Endodermal cell (in vitro differentiated cells): ENCODE measurements at places on chromosomes 3 and 15.

- DNase-seq = no peak
- peak overlapping the region; percentile 12 for H3K27ac ChIP-seq
- H3K27me3 ChIP-seq = peaks cover 16% of the 10 kb centered on the region
- H3K4me1 ChIP-seq = no peaks in the 10 kb centered on the region
- no peak overlapping the region for H3K4me3 ChIP-seq
These were observed 77.9 kb upstream of the CHL1 start for GRCh38 chr3:118666-119065.

DNA sequence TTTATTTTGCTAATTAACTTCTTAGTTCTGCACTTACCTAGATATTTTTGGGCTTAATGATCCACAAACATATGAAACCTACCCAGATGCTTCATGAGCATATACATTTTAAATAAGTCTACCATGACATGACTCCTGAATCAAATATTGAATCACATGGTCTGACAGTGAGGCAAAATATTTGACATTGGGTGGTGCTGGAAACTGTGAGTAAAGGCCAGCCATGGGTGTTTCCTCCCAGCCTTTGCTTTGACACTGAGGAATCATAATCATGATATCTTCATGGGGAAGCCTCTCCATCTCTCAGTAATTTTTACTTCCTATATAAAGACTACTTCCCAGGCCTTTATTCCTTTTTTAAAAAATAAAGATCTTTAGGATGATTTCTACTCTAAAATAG is 22.8 kb upstream of the SSR3 start:
- H3K27ac ChIP-seq = no peak overlapping the region
- no peaks in the 10 kb centered on the region for H3K4me1 ChIP-seq
- no peak for DNase-seq
- H3K4me3 ChIP-seq = no peak overlapping the region

DNA sequence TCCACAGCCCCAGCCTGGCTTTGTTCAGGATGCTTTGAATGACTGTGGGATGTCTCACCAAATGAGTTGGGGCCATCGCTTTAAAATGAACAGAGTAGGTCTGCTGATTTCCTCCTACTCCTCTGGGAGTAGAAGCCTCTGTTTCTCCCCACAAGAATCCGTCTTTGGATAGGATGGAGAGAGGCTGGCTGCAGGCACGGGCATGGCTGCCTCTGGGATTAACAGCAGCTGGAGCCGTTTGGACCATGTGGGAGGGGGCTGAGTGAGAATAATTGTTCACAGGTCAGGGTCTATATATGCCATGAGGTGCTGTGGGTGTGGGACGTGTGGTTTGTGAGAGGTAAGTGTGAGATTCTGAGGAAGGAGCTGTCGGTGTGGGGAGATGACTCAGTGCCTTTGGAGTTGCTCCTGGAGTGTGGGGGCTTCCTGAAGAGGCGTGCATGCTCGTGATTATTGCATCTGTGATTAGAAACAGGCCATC is 48.0 kb upstream of the APEH start:
- no peaks in the 10 kb centered on the region for H3K36me3 ChIP-seq
- no peak for DNase-seq
- no peaks in the 10 kb centered on the region for H3K4me1 ChIP-seq
- no peak overlapping the region for H3K4me3 ChIP-seq
- no peaks in the 10 kb centered on the region for H3K27me3 ChIP-seq

- H3K27me3 ChIP-seq = no peaks in the 10 kb centered on the region
- no peak overlapping the region for H3K27ac ChIP-seq
- no peak overlapping the region for H3K4me3 ChIP-seq
- no peaks in the 10 kb centered on the region for H3K36me3 ChIP-seq
These were observed 563.5 kb downstream of the OCA2 start for GRCh38 chr15:27535445-27536129.

- no peak overlapping the region for H3K4me3 ChIP-seq
- peaks cover 4% of the 10 kb centered on the region for H3K4me1 ChIP-seq
- no peaks in the 10 kb centered on the region for H3K27me3 ChIP-seq
- H3K27ac ChIP-seq = no peak overlapping the region
These were observed 72.3 kb downstream of the BLM start for GRCh38 chr15:90789462-90789861.

GRCh38 chr15:92934716-92935115 is 34.6 kb downstream of the CHD2 start:
- peaks cover 12% of the 10 kb centered on the region for H3K4me1 ChIP-seq
- H3K4me3 ChIP-seq = no peak overlapping the region
- DNase-seq = no peak
- H3K36me3 ChIP-seq = peaks cover 95% of the 10 kb centered on the region
- no peaks in the 10 kb centered on the region for H3K27me3 ChIP-seq

GRCh38 chr3:149005416-149005815 is 14.1 kb downstream of the GYG1 start:
- H3K27me3 ChIP-seq = no peaks in the 10 kb centered on the region
- H3K4me3 ChIP-seq = no peak overlapping the region
- H3K27ac ChIP-seq = no peak overlapping the region

- no peak for DNase-seq
- H3K36me3 ChIP-seq = no peaks in the 10 kb centered on the region
- no peak overlapping the region for H3K27ac ChIP-seq
- no peak overlapping the region for H3K4me3 ChIP-seq
- H3K4me1 ChIP-seq = no peaks in the 10 kb centered on the region
These were observed 106.5 kb upstream of the CRBN start for GRCh38 chr3:3286014-3286413.

- H3K36me3 ChIP-seq = no peaks in the 10 kb centered on the region
- peaks cover 3% of the 10 kb centered on the region for H3K4me1 ChIP-seq
- no peaks in the 10 kb centered on the region for H3K27me3 ChIP-seq
- no peak overlapping the region for H3K27ac ChIP-seq
- H3K4me3 ChIP-seq = no peak overlapping the region
- DNase-seq = peak; percentile 19
These were observed 153.5 kb downstream of the DNAJB8 start for GRCh38 chr3:128313071-128313725.

DNA sequence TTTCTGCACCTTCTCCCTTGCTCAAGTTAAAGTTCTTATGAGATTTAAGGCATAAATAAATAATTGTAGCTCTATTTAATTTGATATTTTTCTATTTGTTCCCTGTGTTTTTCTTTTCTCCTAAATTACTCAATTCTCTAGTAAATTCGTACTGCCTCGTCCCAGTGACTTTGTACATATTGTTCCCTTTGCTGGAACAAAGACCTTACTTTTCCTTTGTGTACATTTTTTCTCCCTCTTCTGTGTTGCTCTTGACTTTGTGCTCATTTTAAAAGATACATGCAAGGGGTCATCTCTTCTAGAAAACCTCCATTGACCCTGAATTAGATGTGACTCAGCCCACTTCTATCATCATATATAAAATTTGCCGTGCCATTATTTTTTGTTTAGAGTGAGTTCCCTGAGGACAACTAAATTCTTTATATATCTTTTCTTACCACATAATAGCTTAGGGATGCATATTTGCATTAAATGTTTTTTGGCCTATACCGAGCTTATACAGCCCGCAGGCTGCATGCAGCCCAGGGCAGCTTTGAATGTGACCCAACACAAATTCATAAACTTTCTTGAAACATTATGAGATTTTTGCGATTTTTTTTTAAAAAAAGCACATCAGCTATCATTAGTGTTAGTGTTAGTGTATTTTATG is 29.6 kb downstream of the PPP4R2 start:
- peaks cover 3% of the 10 kb centered on the region for H3K4me1 ChIP-seq
- peaks cover 13% of the 10 kb centered on the region for H3K36me3 ChIP-seq
- H3K4me3 ChIP-seq = no peak overlapping the region
- no peaks in the 10 kb centered on the region for H3K27me3 ChIP-seq
- no peak overlapping the region for H3K27ac ChIP-seq

DNA sequence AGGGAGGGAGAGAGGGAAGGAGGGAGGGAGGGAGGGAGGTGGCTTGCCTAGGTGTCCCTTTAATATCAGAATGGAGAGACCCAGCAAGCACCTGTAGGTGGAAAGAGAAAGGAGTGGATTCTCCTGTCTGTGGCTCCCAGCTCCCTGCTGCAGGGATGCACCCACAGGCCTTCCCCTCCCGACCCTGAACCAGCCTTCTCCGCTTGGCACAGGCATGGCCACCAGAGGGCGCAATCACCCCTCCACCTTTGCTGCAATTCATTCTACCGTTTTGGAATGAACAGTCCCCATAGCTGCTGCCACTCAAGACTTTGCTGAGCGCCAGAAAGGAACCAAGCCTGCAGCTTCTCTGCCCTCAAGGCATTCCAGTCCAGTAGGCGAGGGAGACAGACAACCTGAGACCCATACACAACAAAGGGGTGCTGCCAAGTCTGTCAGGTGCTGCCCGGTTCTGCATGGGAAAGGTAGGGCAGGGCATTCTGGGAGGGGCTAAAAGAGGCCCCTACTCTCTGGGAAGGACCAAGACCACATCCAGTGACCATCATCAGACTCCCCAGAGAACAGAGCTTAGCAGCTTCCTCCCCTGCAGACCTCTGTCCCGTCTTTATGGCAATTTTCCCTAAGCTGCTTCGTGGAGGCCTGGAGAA is 4.9 kb downstream of the TLR9 start:
- peaks cover 8% of the 10 kb centered on the region for H3K4me1 ChIP-seq
- no peaks in the 10 kb centered on the region for H3K27me3 ChIP-seq
- no peak overlapping the region for H3K4me3 ChIP-seq
- peaks cover 1% of the 10 kb centered on the region for H3K36me3 ChIP-seq
- peak; percentile 97 for DNase-seq
- H3K27ac ChIP-seq = no peak overlapping the region

- H3K36me3 ChIP-seq = no peaks in the 10 kb centered on the region
- no peak overlapping the region for H3K27ac ChIP-seq
- peak; percentile 93 for DNase-seq
- no peaks in the 10 kb centered on the region for H3K27me3 ChIP-seq
These were observed 1074.1 kb downstream of the SI start for GRCh38 chr3:164004205-164004604.

- DNase-seq = no peak
- H3K27me3 ChIP-seq = no peaks in the 10 kb centered on the region
- no peak overlapping the region for H3K4me3 ChIP-seq
- H3K4me1 ChIP-seq = no peaks in the 10 kb centered on the region
- H3K27ac ChIP-seq = no peak overlapping the region
- no peaks in the 10 kb centered on the region for H3K36me3 ChIP-seq
These were observed 298.1 kb upstream of the THBS1 start for GRCh38 chr15:39282663-39283208.

DNA sequence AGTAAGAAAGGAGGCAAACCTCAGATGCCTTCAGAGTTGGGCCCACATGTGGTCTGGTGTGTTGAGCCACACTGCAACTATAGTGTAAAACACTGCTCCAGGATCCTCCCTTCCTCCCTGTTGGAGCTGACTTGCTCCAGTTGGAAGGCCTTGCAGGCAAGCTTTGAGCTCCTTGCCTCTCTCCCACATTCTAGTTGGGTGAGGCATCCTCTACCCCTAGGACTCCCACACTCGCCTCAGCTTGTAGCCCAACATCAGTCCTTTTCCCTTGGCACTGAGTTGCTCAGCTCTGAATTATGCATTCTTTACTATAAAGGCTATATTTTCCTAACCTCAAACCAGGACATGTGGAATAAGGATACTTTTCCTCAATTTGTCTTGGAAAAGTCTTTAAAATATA is 143.9 kb downstream of the NECTIN3 start:
- H3K27ac ChIP-seq = no peak overlapping the region
- H3K4me1 ChIP-seq = peaks cover 5% of the 10 kb centered on the region
- no peak overlapping the region for H3K4me3 ChIP-seq
- no peaks in the 10 kb centered on the region for H3K36me3 ChIP-seq
- DNase-seq = no peak

GRCh38 chr15:89002830-89003229 is 85.4 kb upstream of the ABHD2 start:
- H3K4me1 ChIP-seq = peaks cover 9% of the 10 kb centered on the region
- H3K4me3 ChIP-seq = no peak overlapping the region
- no peak overlapping the region for H3K27ac ChIP-seq
- DNase-seq = no peak

DNA sequence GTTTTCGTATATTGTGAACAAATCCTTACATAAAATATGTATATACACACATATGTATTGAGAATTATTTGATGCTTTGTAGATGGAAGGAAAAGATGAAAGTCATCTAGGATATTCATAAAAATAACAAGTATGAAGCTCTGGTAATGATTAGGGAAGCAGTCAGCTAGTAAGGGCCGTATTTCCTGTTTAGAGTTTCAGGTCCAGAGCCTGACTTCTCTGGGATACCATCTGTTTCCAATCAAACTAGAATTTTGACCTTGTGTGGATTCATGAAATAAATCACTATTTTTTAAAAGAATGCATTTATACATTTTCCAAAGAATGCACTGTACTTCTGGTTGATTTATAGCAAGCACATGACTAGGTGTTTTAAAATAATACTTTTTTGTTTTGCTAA is 156.1 kb upstream of the CGNL1 start:
- H3K27me3 ChIP-seq = no peaks in the 10 kb centered on the region
- H3K27ac ChIP-seq = peak overlapping the region; percentile 22
- no peak for DNase-seq
- peaks cover 6% of the 10 kb centered on the region for H3K4me1 ChIP-seq
- H3K4me3 ChIP-seq = peak overlapping the region; percentile 54

DNA sequence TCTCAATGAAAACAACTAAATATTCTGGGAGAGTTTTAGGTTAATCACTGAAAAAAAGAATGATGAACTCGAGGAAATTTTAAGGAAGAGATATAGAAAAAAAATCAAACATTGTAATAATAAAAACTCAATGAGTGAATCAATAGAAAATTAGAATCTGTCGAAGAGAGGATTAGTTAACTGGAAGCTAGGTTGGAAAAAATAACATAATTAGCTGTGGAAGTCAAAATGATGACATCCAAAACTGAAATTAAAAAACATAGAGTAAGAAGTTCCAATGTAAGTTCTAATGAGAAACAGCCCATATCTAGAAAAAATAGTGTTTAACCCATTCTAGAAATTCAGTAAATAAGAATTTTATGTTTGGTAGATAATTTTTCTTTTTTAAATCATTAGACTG is 299.3 kb upstream of the RARB start:
- no peaks in the 10 kb centered on the region for H3K4me1 ChIP-seq
- no peak for DNase-seq
- no peaks in the 10 kb centered on the region for H3K27me3 ChIP-seq
- peak overlapping the region; percentile 68 for H3K4me3 ChIP-seq

- H3K27me3 ChIP-seq = no peaks in the 10 kb centered on the region
- peak; percentile 45 for DNase-seq
- no peak overlapping the region for H3K27ac ChIP-seq
These were observed 118.8 kb upstream of the AZI2 start for GRCh38 chr3:28467414-28467813.

GRCh38 chr3:193991666-193992424 is 144.1 kb upstream of the HES1 start:
- H3K36me3 ChIP-seq = no peaks in the 10 kb centered on the region
- H3K4me3 ChIP-seq = no peak overlapping the region
- no peak overlapping the region for H3K27ac ChIP-seq
- DNase-seq = no peak
- peaks cover 3% of the 10 kb centered on the region for H3K4me1 ChIP-seq

DNA sequence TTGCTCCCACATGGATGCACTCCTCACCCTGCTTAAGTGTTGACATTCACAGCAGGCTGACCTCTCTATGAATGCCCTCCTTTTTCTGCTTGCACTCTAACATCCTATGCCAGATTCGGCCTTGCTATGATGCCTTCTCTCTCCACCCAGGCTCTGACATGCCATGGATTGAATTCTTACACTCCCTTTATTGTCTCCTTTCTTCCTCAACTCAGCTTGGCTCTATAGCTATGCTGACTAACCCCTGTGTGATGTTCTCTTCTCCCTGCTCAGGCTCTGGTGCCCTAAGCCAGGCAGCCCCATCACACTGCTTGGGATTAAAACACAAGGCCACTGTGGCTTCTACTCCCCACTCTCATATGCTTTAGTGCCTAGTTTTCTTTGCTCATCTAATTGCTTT is 563.7 kb downstream of the NSUN3 start:
- H3K4me1 ChIP-seq = no peaks in the 10 kb centered on the region
- no peaks in the 10 kb centered on the region for H3K27me3 ChIP-seq
- H3K36me3 ChIP-seq = no peaks in the 10 kb centered on the region
- no peak overlapping the region for H3K4me3 ChIP-seq
- no peak overlapping the region for H3K27ac ChIP-seq
- peak; percentile 46 for DNase-seq
